Kidney tubule cell (primary cell): ENCODE measurements at places on chromosomes 6 and 20.
A peak's percentile ranks its signal among the peaks of the same experiment; 100 is the strongest.

GRCh38 chr20:689947-690346 is 14.3 kb upstream of the SCRT2 start:
- DNase-seq = no peak

GRCh38 chr6:88499845-88500699 is 333.9 kb upstream of the CNR1 start:
- DNase-seq = peak; percentile 9

DNA sequence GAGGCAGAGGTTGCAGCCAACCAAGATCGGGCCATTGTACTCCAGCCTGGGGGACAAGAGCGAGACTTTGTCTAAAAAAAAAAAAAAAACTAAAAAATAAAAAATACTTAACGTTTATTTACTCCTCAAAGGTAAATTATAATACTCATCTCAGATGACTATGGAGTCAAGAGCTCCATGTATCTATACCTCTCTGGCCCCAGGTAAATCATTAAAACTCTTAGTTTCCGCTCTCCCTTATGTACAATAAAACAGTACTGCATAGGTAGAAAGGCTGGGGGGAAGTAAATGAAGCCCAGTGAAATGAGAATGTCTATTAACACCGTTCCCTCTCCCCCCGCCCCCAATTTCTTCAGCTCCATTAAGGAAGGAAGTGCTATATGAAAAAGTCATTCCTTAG is 1.2 kb downstream of the SRSF12 start:
- DNase-seq = no peak

DNA sequence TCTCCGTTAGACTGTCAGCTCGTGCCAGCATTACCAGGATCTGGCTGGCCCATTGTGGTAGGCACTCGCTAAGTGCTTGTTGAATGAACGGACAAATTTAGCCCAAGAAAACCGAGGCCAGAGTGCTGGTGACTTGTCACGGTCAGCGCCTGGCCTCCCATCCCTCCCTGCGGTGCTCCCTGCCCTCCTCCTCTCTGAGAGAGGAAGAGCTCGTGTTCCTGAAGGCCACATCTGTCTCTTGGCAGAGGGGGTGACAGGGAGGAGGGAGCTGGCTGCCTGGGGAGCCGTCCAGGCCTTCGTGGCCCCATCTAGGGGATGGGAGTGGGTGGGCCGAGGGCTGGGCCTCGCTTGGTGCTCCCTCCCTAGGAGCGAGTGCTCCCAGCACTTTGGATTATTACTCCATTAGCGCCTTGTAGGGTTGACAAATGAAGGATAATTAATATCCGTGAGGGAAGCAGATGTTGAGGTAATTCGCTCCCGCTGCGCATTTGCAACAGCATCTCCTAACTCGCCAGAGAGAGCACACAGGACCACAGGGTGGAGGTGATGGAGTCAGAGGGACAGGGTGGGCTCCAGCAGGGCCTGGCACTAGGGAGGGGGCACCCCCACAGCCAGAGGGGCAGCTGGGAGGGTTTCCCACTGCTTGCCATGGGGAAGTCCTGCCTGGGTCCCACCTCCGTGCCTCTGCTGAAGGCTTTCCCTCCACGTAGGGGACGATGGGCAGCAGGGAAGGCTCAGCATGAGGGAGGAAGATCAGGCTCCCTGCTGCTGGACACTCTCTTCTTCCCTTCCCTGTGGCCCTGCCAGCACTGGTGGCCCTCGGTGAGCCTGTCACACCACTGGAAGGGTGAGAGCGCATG is 37.0 kb downstream of the VSTM2L start:
- DNase-seq = no peak

GRCh38 chr6:109877028-109878004 is 100.8 kb upstream of the GPR6 start:
- DNase-seq = peak; percentile 82

- no peak for DNase-seq
Observed at GRCh38 chr20:3681931-3682781, at the start of gene ADAM33. Gene ADAM33 (minus strand): TSS chr20:3682010. CDS start chr20:3682004, 6 bp downstream.
